ENCODE measurements at places on chromosomes 5 and 9.

DNA sequence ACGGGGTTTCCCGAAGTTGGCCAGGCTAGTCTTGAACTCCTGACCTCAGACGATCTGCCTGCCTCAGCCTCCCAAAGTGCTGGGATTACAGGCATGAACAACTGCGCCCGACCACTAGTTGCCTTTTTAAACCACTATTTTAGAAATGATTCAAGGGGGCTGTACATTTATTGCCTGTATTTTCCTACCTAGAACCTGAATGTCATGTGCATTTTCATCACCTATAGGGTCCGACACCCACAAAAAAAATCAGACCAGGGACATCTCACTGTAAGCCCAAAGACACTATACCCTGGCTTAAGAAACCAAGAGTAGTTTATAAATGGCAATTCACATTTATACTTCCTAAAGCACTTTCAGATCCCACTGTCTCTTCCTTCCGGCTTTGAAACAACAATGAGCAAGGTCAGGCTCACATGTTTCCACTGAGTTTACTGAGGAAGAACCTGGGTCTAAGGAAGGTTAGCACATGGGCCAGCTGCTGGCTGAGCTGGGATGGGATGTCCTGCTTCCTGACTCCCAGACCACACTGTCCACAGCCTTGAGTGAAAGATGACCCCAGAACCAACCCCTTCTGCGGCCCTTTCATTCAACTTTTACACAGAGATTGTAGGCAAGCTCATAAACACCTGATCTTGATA lies 87.3 kb downstream of the SERINC5 start:
- no peak for DNase-seq

GRCh38 chr9:88954066-88954465 lies 37.2 kb upstream of the S1PR3 start:
- DNase-seq: no peak

- no peak for DNase-seq
These were observed 58.6 kb downstream of the SLC22A5 start for GRCh38 chr5:132428147-132428482.

- no peak for DNase-seq
These were observed 674.4 kb downstream of the PRR16 start for GRCh38 chr5:121138495-121138907.

DNA sequence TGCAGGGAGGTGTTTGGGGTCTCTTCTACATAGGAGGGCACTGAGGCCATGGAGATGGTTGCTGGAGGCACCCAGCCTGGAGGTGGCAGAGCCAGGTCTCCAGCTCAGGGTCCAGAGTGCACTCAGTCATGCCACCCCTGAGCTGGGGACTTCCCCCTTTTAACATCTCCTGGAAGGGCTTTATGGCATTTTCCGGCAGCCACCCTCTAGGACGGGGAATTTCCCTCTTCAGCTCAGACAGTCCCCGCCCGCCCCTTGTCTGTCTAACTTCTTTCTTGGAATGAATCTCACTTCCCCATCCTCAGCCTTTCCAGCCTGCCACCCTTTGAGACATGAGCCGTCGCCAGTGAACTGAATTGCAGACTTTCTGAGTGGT lies 49.9 kb downstream of the COL15A1 start:
- DNase-seq: no peak

- no peak for DNase-seq
These were observed 21.0 kb downstream of the DBH start for GRCh38 chr9:133657120-133657661.

GRCh38 chr5:68547622-68548021 lies 332.1 kb downstream of the PIK3R1 start:
- no peak for DNase-seq

All from mesothelial cell of epicardium (in vitro differentiated cells).